Kidney tubule cell (primary cell): ENCODE measurements at places on chromosomes 6 and 20.

GRCh38 chr6:4613381-4613780 lies 162.8 kb upstream of the CDYL start:
- DNase-seq, result no peak

GRCh38 chr6:81937296-81937937 lies 184.9 kb upstream of the TENT5A start:
- peak; percentile 74 for DNase-seq

DNA sequence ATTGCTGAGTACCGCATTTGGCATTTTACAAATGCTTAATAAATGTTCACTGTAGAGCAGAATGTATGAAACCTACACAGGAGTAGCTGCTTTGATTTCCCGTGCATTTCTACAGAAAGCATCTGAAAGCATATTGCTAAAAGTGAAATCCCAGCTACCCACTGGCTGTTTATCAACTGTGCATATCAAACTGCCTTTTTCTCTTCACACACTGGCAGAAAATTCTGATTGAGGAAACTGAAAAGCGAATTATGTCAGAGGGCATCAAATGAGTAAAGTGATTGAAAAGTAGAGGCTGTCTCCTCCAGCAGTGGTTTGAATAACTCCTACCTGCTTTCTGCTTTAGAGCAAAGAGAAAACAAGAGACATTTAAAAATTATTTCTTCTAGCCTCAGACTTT lies 28.0 kb downstream of the STX11 start:
- DNase-seq, result no peak

- no peak for DNase-seq
These were observed 28.5 kb upstream of the CCR6 start for GRCh38 chr6:167094436-167094819.

DNA sequence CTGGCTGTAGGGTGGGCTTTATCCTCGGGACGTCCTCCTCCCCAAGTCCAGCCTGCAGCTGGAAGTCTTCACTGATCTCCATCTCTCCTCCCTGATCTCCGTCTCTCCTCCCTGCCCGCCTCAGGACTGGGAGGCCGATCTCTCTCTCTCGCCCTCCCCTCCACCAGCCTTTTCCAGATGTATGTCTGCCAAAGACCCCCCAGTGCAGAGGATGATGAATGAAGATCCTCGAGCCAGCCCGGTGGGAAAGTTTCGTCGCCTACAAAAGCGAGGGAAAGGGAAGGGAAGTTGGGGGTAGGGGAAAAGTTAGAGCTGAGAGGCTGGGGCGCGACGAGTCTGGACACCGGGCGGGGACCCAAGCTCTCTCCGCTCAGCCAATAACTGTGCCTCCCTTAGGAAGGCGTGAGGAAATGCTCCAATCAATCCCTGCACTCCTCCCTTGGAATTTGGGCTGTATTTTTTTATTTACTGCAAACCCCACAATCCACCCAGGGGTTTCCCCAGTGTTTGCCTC lies 595 bp upstream of the SRF start:
- DNase-seq, result no peak

DNA sequence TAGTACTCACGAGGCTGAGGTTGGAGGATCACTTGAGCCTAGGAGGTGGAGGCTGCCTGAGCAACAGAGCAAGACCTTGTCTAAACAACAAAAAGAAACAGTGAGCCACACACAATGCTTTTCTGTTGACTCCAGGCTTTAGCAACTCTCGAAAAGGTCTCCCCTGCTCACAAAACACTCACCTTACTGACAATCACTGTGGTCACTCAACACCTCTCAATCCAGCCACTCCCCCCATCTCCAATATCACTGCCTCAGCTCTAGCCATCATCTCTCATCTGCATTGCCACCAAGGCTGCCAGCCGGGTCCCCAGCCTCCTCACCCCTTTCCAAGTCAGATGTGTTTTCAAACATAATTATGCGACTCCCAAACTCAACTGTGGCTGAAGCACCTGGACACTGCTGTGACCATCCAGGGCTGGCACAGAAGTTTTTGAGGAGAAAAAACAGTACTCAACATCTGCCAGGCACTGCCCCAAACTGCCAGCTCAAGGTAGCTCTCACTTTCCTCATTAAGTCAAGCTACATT lies 218.0 kb upstream of the ARID1B start:
- no peak for DNase-seq

- DNase-seq, result peak; percentile 2
These were observed 61.4 kb downstream of the TXLNB start for GRCh38 chr6:139230391-139230840.

DNA sequence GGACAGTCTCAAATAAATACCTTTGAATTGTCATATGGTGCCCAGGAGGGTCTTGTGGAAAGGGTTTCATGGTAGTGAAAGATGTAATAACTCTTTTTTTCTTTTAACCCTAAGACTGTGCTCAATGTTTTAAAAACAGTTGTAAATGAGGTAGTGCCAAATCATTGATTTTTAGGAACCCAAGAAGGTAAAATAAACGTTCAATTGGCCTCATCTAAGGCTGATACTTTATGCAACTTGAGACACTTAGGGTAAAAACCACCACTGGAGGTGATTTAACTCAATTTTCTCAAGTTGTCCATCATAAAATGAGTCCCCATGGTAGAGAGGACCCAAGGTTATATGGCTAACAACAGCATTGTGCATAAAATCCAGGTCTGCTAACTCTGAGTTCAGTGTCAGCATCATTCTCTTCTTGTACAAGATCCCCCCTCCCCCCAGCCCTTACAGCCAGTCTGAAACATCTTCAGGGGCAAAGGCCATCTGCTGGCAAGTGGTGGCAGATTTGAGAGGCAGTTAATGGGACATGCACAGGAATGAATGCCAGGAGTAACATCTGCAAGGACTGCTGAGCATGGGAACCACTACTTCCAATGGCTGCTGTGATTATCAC lies 244.4 kb downstream of the GMPR start:
- DNase-seq, result no peak

DNA sequence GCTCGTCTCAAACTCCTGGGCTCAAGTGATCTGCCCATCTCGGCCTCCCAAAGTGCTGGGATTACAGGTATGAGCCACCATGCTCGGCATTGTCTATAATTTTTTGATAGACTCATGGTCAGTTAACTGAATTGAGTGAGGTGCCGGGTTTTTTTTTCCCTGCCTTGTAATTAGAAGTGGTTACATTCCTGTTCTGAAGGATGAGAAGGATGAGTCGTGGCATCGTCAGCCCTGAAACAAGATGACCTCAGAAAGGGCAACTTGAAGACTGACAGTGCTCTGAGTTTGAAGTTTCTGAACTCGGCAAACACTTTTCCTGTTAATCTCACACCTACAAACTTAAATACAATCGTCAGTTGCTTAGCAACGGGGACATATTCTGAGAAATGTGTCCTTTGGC lies 158.7 kb upstream of the PDE10A start:
- peak; percentile 90 for DNase-seq

DNA sequence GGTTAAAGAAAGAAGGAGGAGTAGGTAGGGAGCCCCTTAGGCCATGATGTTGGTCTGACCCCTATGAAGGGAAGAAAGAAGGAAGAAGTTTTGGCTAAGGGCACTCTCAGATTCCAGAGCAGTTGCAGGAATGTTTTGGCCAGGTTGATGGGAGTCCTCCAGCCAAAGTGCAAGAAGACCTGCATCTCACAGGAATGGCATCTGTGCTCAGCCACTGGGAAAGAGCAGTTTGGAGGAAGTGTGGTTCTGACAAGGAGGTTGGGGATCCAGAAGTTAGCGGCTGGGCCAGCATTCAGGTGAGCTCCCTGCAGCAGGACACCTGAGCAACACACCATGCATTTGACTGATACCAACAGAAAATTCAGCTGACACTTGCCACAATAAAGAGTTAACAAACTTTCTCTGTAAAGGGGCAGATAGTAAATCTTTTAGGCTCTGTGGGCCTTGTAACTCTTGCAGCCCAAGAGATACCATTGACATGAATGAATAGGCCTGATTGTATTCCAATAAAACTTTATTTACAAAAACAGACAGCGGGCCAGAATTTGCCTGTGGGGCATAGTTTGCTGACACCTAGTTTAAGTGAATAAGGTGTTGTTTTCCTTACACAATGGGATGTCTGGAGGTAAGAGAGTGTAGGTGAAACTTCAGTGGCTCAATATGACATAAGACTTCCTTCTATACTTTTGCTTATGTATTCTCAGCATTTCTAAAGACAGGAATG lies 71.0 kb downstream of the EDN1 start:
- DNase-seq, result peak; percentile 55

GRCh38 chr20:48574383-48574782 lies 253.4 kb downstream of the PREX1 start:
- peak; percentile 6 for DNase-seq

DNA sequence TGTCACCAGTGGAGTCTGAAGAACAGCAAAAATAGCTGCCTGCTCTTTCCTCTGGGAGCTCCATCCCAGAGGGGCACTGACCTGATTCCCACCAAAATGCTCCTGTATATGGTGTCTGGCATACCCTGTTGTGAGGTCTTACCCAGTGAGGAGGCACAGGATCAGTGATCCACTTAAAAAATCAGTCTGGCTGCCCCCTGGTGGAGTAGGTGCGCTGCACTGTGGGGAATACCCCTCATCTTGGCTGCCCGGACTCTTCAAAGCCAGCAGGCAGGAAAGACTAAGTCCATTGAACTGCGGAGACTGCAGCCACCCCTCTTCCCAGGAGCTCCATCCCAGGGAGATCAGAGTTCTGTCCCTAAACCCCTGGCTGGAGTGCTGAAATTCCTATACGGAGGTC lies 230.9 kb upstream of the HTR1E start:
- no peak for DNase-seq

DNA sequence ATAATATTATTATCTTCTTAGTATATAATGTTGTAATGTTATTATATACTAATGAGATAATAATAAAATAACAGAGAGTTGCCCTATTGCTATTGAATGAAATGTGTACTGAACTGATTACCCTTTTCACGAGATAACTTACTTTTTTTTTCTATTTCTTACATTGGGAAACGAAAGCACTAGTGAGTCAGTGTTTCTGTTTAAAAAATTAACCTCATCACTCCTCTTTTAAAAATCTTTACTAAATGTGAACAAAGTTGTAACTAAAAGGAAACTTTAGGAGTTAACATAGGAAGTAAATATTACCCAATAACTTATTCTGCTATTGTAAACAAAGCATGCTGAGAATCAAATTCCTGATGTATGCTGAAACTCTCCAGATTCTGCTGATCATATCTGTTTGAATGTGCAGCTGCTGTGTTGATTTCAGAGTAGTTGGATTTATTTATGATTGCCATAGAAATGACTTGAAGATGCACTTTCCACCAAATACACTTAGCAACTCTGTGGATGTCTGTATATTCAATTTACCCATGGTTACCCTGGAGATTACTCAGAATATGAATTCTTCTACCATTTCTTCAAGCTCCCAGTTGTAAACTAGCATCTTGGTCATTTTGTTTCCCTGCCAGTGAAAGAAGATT lies 523.4 kb downstream of the TENT5A start:
- DNase-seq, result no peak

DNA sequence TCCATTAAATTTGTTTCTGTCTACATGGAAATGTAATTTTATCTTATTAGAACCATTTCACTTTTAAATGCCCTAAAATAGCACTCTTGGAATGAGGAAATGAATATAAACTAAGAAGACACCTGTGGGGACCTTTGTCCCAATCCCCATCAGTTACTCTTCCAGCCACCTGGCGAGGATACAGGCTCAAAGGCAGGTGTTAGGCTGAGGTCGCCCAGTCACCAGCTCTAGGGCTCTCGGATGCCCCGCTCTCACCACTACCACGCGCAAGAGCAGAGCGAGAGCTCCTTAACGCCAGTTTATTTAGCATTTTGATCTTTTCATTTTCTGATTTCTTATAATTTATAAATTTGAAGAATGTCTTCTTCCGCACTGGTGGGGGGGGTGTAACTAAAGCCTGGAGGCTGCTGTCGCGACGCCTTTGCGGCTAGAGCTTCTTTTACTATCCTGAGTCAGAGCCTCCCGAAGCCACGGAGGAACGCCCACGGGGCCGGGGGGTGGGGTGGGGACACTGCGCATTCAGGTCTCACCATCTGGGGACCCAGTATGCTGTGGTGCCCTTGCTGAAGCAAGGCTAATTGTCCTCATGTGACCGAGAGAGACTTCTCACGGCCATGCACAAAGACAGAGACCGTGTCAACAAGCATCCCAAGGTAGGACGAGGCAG lies 38.7 kb upstream of the AFDN start:
- no peak for DNase-seq

- no peak for DNase-seq
These were observed 82.6 kb downstream of the PROKR2 start for GRCh38 chr20:5234158-5234557.

DNA sequence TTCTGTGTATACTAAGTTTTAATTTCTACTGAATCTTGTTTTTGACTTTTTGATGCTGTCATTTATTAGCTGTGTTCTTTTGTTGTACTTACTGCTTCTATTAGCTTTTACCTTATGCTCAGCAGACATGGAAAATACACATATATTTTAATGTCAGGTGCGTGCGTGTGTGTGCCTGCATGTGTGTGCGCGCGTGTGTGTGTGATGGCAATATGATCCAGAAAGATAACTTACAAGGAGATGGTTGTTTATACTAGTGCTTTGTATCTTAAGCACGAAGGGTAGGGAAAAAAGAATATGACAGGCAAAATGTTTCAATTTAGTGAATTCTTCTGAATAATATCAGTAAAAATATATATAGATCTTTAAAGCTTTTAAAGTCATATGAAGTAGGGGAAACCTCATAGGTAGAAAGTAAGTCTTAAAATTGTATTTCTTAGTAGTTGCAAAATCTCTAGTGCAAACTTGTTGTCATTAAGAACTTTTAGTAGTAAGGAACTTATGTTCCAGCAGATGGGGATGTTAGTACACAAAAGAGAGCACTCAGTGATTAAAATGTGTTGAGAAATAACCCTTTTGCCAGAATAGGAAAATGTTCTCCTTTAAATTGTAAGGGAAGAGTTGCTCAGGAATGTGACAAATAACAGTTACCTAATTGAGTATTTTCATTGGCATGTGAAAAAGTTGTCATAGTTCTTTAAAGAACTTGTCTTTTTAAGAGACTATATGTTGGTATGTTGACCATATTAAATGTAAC lies 13.2 kb downstream of the QKI start:
- DNase-seq, result peak; percentile 54

DNA sequence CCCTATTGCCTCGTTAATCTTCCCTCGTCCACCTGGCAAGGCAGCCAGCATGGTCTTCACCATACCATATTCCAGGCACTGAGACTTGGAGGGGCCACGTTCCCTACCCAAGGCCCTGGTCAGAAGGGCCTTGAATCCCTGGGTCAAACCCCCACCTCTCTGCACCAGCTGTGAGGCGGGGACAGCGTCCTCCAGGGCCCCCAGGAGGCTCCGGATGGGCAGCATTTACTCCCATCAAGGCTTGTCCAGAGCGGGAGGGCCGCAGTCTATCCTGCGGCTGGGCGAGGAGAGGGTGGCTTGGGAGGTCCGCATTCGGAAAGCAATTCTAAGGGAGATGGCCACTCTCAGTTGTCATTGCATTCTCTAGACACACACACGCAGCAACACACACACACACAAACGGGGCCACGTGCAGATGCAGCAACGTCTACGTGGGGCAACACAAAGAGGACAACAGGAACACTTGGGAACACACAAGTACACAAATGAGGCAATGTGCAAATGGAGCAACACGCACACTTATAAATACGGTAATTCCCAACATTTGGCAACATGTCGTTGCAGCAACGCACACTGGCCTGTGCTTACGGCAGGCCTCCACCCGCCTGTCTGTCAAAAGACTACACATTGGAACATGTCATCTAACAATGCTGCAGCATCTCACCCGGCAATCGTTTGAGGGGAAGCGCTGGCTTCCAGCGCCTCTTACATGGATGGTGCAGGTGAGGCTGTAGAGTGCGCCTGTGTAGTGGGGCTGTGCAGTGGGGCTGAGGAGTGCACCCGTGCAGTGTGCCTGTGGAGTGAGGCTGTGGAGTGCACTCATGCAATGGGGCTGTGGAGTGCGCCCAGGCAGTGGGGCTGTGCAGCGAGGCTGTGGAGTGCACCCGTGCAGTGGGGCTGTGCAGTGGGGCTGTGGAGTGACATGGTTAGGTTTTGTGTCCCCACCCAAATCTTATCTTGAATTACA lies 12.9 kb upstream of the NTSR1 start:
- DNase-seq, result no peak
